Hippocampal formation (tissue), 2 donors: ENCODE measurements at places on chromosomes 12 and 14.

DNA sequence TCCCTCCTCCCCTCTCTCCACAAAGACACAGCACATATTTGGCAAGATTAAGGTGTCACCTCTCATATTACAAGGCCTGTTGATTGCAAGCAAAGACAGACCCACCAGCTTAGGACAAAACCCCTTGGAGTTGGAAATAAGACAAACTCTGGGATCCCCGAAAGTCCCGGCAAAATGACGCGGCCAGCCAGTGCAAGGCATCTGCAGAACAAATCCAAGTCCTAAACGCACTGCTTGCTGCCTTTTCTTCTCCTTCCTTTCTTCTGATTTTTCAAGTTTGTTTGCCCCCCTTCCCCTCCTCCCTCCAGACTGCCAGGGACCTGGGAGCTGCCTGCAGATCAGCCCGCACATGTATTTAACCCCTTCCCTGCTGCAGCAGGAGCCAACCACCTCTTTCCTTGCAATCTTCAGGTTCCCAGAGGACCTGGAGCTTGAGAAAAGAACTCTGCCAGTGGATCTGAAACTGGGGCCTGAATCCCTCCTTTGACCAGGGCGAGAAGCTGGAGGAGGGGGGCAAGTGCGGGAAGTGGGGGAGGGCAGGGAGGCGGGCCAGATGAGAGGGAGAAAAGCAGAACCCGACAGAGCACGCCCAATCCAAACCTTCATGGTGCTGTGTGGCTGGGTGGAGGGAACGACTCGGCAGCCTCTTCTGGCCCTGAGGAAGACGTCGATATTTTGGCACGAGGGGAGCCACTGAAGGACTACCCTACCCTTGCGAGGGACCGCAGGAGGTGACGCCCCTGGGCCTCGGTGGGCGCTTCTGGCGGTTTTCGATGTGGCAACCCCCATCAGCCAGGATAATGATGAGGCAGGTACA is 2.0 kb upstream of the NTF3 start:
- DNase-seq: no peak

DNA sequence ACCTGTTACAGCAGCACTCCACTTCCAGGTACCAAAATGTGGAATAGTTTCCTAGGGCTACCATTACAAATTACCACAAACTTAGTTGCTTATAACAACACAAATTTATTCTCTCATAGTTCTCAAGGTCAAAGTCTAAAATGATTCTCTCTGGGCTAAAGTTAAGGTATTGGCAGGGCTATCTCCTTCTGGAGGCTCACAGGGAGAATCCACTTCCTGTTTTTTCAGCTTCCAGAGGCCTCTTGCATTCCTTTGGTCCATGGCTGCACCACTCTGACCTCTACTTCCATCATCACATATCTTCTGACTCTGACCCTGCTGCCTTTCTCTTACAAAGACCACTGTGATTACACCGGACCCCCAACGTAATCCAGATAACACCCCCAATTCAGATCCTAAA is 2.9 kb upstream of the GARIN6 start:
- no peak for DNase-seq

DNA sequence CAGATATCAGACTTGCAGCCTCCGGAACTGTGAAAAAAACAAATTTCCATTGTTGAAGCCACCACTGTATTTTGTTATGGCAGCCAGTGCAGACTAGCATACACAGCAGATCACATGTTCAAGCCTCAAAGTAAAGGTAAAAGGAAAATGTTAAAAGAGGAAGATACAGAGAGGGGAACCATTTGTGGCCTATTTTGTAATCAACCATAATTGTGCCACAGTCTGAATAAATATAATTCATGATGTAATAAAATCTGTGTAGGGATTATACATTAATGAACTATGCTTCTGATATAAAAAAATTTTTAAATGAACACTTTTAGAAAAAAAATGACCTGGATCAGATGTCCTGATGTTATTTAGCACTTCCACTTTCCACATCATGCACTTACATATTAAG is 79.6 kb downstream of the SLC16A7 start:
- DNase-seq: no peak

DNA sequence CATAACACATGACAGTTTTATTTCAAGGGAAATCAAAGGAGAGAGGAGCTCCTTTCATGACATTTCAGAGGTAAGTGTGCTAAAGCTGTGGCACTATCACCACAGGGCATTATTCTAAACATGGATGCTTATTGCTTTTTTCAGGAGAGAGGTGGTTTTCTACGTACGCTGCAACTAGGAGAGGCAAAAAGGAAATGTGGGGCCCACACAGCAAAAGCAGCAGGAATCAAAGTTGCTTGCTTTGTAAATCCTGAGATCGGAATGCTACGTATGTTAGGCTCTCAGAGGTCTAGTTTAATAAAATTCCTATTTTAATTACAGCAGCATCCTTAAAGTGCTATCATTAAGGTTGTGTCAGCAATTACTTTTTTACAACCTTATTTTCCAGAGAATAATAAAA is 55.0 kb upstream of the GRIP1 start:
- DNase-seq: no peak

DNA sequence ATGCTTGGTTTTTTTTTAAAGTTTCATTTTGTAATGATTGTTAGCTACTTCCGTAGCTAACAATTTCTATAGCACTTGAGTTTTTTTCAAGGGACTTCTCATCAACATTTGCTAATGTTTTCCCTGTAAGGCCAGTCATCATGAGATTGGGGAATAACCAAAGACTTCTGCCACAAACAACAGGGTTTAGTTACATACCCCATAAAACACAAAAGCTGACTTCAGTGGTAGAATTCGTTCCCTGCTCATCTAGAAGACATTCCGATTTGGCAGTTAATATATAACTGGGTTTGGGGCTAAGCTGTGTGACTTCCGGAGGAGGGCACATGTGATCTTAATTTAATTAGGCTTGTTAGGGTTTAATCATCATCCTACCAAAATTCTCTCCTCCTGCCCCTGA is 22.9 kb downstream of the EGLN3 start:
- DNase-seq: no peak

DNA sequence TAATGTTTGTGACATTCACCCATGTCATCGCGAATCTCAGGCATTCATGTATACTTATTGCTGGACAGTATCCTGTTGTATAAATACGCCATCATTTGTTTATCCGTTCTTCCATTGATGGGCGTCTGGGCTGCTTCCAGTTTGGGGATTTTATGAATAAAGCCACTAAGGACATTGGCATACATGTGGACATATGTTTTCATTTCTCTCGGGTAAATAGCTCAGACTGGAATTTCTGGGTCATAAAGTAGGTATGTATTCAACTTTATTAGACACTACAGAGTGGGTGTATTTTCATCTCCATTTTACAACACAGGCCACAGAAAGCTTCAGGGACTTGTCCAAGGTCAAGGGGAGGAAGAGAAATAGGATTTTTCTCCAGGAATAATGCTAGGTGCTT is 48.9 kb downstream of the HRK start:
- no peak for DNase-seq

GRCh38 chr14:61573748-61574513 is 121.4 kb upstream of the HIF1A start:
- no peak for DNase-seq

DNA sequence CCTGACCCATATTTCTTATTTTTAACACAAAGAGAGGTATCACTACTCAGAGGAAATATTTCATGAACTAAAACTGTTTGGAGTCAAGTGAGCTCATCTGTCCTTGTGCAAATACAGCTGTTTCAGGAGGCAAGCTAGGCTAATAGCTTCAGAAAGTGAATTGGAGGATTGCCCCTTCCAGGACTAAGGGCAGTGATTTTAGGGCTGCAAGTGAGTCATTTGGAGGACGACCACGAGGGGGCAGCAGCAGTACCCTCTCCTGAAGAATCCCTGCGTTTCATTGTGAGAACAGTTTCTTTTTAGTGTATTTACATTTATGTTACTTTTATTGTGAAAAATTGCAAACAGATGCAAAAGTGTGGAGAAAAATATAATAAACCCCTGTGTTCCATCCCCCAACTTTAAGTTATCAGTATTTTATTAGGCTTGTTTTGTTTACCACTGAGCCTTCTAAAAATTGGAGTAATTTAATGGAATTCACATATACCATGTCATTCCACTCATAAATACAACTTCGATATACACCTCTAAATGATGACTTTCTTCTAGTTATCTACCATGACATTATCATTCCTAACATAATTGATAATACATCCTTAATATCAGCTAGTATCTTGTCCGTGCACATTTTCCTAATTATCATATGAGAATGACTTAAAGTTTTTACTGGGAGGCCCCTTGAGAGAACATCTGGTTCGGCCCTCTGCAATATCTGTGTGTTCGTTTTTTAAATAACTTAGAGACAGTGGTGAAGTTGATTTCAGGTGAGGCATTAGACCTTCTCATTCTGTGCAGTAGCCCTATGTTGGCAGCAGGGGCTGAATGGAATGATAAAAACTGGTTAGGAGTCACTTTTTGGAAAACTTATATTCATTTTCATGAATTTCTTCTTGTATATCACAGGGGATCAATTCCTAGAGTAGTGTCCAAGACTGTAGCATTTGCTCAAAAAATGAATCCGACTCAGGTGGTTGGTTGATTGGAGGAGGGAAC is 13.7 kb downstream of the FOXJ2 start:
- peak; percentile 34 for DNase-seq

GRCh38 chr12:113297621-113298471 is 37.1 kb downstream of the SLC8B1 start:
- no peak for DNase-seq

DNA sequence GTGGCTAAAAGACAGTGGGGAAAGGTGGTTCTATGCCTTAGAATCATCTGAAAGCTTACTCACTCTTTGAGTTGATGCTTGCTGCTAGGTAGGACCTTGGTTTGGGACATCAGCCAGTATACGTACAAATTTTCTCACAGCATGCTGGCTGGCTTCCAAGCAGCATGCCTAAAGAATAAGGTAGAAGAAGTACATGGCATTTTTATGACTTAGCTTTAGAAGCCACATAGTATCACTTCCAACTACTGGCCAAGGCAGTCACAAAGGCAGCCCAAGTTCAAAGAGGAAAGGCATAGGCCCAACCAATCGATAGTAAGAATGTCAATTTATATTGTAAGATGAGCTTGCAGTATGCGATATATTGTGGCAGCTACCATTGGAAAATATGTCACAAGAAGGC is 284.2 kb upstream of the CAND1 start:
- no peak for DNase-seq

DNA sequence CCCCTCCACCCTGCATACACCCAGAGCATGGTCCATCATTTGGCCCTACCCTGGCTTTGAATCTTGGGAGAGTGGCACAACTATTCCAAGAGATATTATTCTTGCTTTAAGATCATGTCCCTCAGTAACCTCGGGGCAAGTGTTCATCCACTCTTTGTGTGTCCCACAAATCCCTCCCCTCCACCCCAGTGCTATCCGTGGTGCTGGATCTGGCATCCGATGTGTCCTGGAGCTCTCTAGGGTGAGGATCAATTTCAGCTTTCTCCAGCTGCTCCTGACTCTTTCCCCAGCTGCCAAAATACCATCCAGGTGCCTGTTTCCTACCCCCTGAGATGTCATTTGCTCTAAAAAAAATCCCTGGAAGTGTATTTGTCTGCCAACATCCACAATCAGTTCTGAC is 64.8 kb upstream of the CMKLR1 start:
- no peak for DNase-seq

GRCh38 chr14:71113376-71113775 is 206.1 kb downstream of the PCNX1 start:
- DNase-seq: no peak

- no peak for DNase-seq
Observed at GRCh38 chr12:25884920-25885234, 73.6 kb upstream of the RASSF8 start.

- DNase-seq: no peak
Observed at GRCh38 chr14:56199982-56200577, 81.9 kb downstream of the PELI2 start.

DNA sequence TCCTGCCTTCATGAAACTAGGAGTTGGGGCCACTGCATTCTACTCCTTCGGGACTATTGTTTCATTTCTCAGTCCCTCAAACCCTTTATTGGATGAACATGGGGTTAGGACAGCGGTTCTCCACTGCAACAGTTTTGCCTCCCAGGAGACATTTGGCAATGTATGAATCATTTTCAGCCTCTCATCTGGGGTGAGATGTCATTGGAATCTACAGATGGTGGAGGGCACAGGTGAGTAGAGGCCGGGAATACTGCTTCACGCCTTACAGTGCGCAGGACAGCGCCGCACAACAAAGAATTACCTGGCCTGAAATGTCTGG is 649 bp upstream of the GNPNAT1 start:
- DNase-seq: no peak

- peak; percentile 38 for DNase-seq
Observed at GRCh38 chr14:99982537-99983250, 82.5 kb upstream of the EVL start.

DNA sequence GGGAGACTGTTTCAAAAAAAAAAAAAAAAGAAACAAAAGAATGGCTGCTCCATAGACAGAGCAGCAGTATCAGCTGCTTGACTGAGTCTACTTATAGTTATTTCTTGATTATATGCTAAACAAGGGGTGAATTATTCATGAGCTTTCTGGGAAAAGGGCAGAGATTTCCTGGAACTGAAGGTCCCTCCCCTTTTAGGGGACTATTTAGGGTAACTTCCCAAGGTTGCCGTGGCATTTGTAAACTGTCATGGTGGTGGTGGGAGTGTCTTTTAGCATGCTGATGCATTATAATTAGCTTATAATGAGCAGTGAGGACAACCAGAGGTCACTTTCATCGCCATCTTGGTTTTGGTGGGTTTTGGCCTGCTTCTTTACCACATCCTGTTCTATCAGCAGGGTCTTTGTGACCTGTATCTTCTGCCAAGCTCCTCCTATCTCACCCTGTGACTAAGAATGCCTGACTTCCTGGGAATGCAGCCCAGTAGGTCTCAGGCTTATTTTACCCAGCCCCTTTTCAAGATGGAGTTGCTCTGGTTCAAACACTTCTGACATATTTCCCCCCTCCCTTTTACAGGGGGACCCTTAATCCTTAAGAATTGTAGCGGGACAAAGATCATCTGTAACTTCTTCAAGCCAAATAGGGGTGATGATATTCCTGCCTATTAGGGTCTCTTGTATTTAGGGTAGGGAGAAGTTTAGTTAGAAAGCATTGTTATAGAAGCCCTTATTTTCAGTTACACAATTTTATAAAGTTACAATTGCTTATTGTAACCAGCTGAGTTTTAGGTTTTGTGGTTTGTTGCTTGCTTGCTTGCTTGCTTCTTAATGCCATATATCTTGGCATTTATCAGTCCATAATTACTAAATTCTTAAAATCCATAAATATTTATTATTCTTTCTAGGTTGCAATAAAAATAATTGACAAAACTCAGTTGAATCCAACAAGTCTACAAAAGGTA is 42.5 kb downstream of the MARK3 start:
- no peak for DNase-seq

GRCh38 chr12:1915082-1915968 is 3.1 kb downstream of the CACNA2D4 start:
- no peak for DNase-seq

DNA sequence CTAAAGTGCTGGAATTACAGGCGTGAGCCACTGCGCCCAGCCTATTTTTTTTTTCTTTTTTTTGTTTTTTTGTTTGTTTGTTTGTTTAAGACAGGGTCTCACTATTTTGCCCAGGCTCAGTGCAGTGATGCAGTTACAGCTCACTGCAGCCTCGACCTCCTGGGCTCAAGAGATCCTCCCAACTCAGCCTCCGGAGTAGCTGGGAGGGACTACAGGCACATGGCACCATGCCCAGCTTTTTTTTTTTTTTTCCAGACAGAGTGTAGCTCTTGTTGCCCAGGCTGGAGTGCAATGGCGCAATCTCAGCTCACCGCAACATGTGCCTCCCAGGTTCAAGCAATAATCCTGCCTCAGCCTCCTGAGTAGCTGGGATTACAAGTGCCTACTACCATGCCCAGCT is 5.8 kb upstream of the ITFG2 start:
- DNase-seq: no peak

- peak; percentile 63 for DNase-seq
Observed at GRCh38 chr14:21748869-21749303, 75.3 kb upstream of the OR4E1 start.
